ENCODE measurements at places on chromosomes 13 and 19.

- no peak for DNase-seq
These were observed 344.5 kb upstream of the TMTC4 start for GRCh38 chr13:101019126-101019525.

GRCh38 chr13:57123681-57124080 is 17.0 kb upstream of the PRR20A start:
- peak; percentile 51 for DNase-seq

DNA sequence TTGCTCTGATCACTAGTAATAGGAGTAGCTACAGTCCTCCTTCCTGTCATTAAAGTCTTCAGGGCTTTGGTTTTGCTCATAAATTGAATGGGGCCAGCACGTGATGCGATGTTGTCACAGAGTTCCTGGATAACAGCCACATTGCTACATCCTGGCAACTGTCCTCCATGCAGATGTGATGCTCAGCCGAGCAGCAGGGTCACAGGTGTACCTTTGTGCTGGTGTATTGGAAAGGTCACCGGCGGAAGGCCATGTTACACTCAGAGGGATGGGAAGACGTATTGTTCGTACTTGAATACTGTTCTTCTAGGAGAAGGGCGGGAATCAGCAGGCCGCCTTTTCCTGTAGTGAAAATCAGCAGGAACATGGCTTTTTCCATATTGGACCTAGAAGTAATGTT is 713.8 kb upstream of the GPC6 start:
- DNase-seq, result no peak

GRCh38 chr13:42969565-42970172 is 22.4 kb downstream of the EPSTI1 start:
- DNase-seq, result peak; percentile 76

DNA sequence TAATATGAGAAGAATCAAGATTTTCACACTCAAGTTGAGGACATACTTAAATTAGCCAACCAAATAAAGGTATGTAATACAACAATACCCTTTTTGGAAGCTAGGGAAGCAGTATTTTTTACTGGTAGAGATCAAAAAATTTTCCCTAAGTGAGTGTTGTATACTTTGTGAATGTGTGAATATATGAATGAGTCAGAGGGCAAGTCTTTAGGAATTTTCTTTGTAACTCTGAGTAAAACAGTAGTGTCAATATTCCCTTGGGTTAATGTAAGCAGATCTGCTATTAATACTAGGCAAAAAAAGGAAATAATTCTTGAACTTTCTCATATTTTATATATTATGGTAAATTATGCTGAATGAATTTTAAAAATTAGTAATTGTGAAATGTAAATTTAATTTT is 1161.8 kb upstream of the MIR17HG start:
- no peak for DNase-seq

- no peak for DNase-seq
These were observed 242.1 kb downstream of the FGF9 start for GRCh38 chr13:21913010-21913409.

DNA sequence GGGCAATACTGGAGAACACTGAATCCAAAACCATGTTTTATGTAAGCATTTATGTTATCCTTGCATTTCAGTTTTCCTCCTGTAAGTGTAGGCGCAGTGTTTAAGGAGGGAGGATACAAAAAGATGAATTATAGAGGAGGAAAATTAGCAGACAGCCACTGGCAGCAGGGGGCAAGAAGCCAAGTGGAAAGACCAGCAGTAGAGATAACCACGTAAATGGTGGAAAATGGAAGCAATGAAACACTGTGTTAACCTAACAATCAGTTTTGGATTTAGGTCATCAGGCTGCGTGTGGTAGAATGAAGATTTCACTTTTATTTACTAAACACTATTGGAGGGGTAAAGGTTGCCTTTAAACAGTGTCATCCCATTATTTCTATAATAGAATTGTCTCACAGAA is 447.3 kb downstream of the GPC6 start:
- no peak for DNase-seq

GRCh38 chr13:46961719-46962118 is 64.9 kb upstream of the HTR2A start:
- peak; percentile 76 for DNase-seq

DNA sequence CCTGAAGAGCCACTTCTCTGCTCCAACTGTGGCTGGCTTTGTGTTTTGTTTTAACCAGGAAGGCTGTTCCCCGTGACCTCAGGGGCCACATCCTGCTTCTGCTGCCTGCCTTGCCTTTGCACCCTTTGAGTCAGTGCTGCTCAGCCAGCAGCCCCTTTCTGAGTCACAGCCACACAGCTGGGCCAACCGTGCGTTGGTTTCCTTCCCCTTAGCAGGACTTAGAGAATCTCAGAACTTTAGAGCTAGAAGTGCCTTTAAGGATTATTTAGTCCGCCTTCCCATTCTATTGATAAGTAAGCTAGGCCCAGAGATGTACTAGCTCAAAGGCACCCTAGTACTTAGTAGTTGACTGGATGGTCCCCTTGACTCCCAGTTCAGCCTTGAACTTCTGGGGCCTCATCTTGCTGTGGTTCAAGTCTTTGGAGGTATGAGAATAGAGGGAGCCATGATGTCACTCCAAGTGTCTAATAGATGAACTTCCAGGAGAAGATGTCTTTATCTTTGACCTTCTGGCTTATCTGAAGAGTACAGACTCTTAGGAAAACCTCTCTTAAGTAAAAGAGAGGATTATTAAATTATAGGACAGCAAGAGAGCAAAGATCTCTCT is 8.0 kb downstream of the RGCC start:
- DNase-seq, result peak; percentile 73

GRCh38 chr19:47768604-47769003 is 9.9 kb upstream of the SELENOW start:
- no peak for DNase-seq

DNA sequence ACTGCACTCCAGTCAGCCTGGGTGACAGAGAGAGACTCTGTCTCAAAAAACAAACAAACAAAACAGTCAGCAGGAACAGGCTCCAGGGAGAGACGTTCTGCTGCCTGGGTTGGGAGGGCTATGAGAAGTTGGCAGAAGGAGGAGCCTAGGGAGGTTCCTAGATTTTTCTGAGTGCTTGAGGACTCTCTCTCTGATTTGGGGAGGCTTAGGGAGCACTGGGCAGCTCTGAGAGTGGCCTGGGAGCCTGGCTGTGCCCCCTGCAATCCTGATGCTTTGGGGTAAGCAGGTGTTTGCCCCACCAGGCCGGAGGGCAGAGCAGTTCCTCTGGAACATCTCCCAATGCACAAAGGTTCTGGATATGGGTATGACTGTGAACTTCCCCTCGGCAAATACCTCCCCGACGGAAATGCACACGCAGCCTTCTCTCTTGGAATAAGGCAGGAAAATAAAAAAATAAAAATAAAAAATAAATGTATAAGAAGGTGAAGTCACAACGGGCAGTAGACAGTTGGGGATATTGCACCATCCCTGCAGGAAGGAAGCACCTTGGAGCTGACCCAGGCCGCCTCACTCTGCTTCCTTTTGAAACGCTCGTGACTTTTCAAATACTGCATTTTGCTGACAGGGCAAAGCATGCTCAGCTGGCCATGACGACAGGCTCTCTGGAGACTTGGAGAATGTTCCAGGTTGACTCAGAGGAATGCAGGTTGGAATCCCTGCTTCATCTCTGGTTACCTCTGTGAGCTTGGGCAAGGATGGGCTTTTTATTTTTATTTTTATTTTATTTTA is 26.5 kb upstream of the HOMER3 start:
- peak; percentile 85 for DNase-seq

Measured in fibroblast of pulmonary artery (primary cell).